NCI-H2171 treated with DMSO at 0.1 percent for 48 hours (cell line): ENCODE measurements at places on chromosomes 5 and 9.

- DNase-seq: no peak
These were observed 64.9 kb downstream of the RICTOR start for GRCh38 chr5:39009280-39009679.

DNA sequence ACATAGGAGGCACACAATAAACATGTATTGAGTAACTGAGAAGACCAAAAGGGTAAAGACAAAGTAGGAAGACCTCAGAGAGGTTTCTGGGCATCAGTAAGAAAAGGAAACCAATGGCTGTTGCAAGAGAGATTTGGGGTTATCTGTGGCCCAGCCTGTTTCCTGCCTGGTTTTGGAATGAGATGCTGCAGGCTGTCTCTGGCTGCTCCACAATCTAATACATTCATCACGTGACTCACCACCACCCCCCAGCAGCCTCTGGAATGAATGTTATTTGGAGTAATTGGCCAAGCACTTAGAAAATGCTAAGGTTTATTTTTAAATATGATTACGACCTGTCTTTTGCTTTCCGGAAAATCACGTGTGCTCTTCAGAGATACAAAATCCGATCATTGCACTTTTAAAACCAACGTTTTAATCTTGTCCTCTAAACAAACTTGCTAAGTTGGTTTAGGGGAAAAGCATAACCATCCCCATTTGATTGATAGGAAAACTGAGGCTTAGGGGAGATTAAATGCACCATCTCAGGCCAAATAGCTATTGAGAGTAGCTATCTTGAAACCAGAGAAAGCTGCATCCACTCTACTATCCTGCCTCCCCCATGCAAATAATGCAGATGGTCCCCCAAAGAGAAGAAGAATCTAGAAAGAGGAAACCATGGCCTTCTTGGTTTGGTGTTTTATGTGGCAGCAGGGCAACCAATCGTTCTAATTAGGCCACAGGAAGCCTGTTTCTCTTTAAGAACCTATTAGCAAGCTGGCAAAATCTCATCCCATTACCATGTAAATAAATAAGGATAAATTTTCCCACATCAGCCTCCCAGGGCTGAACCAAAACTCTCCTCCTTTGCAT is 151.8 kb upstream of the ADRA1B start:
- no peak for DNase-seq

- no peak for DNase-seq
These were observed 136.9 kb downstream of the SIL1 start for GRCh38 chr5:139061274-139061673.

DNA sequence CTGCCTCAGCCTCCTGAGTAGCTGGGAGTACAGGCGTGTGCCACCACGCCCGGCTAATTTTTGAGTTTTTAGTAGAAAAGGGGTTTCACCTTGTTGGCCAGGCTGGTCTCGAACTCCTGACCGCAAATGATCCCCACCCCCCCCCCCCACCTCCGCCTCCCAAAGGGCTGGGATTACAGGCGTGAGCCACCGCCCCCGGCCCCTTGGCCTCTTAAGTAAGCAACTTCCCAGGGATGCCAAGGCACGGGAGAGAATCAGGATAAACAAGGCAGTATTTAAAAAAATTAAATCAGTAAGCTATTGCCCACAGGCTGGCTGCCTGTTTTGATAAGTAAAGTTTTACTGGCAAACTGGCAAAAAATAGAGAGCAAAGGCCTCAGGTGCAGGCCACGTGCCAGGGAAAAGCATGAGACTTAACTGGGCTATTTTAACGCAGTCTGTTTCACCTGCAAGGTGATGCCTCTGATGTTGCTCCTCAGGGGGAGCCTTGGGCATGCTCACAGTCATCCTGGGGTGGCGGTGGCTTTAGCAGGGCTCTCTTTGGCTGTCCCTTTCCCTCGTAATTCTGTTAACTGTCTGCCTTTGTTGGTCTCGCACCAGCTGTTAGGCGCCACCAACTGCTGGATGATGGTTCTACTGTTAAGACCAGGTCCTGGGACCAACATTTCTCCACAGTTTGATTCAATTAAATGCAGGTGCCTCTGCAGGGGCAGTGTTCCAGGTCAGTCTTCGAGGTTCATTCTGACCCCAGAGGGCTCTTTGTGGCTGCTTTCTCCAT is 19.4 kb upstream of the RNF130 start:
- peak; percentile 17 for DNase-seq

- no peak for DNase-seq
These were observed 25.6 kb downstream of the NEK6 start for GRCh38 chr9:124283228-124283814.

- no peak for DNase-seq
These were observed 531 bp downstream of the ABO start for GRCh38 chr9:133274236-133275104.

DNA sequence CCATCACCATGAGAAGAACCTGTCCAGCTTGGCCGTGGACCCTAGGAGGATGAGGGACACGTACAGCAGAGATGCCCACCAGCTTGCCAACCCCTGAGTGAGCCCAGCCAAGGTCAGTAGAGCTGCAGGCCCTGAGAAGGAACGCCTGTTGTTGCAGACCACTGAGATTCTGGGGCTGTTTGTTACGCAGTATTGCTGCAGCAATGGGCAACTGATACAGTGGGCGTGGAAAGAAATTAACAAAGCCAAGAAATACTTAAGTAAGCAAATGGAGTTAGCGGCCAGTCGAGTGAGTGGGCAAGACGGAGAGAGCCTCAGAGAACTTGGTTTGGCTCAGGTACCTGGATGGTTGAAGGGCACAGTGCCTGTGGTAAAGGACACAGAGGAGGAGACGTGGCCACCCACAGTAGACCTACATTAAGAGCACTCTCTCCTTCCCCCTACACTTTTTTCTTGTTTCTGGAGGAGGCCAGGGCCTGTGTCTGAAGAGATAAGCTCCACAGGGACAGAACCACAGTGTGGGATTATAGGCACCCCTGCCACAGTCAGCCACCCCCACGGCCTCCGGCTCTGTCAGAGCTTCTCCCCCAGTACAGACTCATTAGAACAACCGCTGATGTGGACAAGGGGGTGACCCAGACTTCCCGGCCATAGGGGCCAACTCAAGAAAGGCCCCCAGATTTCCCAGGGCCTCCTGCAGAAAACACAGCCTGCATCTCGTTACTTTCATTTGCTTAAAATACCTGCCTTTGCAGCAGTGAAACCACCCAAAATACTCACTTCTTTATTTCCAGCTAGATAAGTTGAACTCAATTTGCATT is 40.1 kb upstream of the GRHPR start:
- no peak for DNase-seq

- DNase-seq: peak; percentile 15
These were observed at the start of gene SUSD1 for GRCh38 chr9:112174965-112175795. Gene SUSD1, minus strand, starts transcription at chr9:112175297. Its CDS starts 62 bp downstream, at chr9:112175235.

DNA sequence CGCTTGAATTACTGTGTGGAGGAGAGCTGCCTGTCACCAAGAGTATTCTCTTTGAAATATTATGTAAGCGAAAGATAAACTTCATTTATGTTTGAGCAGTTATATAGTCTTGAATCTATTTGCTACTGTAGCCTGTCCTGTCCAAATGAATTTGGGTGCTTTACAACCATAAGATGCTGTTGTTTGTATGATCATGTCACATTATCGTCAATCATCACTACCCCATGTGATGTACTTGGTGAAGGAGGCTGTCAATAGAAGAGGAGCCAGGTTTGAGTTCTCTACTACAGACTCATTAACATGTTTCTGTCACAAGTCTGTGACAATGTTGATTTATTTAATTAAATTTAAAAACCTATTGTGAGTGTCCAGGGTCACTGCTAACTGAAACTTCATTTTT is 403.3 kb upstream of the MEF2C start:
- no peak for DNase-seq

DNA sequence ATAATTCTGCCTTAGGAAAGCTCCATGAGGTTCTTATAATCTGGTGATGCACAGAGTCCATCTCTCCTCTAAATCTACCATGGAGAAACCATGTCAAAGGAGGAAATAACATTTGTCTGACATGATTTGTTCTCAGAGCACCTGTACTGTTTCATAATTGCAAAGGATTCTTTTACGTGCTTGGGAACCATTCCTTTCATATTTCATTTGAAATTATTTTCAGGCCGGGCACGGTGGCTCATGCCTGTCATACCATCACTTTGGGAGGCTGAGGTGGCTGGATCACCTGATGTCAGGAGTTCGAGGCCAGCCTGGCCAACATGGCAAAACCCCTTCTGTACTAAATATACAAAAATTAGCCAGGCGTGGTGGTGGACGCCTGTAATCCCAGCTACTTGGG is 65.4 kb downstream of the UGCG start:
- DNase-seq: no peak

GRCh38 chr5:174547814-174548213 is 176.6 kb upstream of the MSX2 start:
- DNase-seq: no peak

GRCh38 chr5:53265043-53265442 is 155.5 kb upstream of the MOCS2 start:
- DNase-seq: no peak

DNA sequence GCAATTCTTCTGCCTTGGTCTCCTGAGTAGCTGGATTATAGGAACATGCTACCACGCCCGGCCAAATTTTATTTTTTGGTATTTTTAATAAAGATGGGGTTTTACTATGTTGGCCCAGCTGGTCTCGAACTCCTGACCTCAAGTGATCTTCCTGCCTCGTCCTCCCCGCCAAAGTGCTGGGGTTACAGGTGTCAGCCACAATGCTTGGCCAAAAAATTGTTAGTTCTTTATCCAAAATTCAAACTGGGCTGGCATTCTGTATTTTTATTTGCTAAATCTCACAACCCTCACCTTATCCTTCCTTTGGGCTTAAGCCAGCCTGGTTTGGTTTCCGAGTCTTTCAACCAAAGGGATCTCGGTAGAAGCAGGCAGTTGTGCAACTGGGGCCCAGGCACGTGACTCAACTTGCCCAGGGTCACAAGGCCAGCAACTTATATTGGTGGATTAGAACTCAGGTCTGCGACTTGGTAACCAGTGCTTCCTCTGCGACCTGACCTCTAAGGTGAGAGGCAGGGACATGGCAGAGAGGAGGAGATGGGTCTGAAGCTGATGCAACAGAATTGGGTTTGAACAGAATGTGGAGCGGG is 26.5 kb upstream of the BOD1 start:
- DNase-seq: no peak

DNA sequence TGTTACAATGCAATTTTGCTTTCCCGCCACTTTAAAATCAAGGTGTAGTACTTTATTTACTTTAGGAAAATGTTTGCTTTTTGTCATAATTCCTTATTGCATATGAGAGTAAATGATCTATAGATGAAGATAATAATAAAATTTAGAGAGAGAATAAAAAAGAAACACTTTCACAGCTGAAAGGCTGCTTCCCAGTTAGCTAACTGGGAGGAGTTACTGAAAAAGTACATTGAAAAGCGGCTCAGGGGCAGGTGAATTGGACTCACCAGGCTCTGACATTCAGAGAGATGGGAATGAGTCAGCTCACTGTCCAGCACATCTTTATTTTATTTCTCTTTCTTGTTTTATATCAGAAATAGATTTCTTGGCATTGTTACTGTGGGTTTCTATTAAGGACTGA is 131.7 kb upstream of the CCDC152 start:
- no peak for DNase-seq

DNA sequence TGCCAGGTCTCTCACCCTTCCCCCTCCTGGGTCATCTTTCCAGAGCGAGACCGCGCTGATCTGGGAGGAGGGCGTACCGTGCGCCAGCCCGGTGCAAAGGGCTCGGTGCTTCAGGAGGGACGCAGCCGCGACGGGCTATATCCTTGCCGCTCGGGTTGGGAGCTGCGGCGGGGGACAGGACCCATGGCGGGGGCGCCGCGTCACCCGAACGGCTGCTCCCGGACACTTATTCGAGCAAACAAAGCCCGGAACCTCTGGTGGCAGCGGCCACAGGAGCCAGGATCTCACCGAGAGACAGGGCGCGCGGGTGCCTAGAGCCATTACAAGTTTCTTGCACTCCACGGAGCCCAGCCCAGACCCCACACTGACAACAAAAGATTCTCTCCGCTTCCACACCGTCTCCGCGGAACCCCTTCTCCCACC is 1.3 kb downstream of the SEMA6A start:
- DNase-seq: peak; percentile 49

GRCh38 chr5:169091396-169091980 is 209.5 kb downstream of the SLIT3 start:
- DNase-seq: no peak

GRCh38 chr5:54736003-54736797 is 218.6 kb downstream of the SNX18 start:
- DNase-seq: no peak

DNA sequence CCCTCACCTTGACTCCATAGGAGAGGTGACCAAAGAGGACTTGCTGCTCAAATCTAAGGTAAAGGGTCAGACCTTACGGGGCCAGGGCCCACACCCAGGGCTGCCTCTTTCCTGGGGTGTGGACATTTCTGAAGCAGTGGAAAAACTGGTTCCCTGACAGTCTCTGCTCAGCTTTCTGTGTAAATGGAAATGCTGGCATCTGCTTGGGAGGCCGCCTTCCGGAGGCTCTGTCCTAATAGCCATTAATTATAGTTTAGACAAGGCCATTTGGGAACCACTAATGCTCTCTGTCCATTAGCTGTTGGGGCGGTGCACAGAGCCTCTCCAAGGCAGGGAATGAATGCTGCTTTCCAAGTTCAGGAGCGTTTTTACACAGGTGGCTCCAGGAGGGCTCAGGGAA is 17.3 kb downstream of the USP20 start:
- DNase-seq: no peak

- no peak for DNase-seq
These were observed 462.2 kb upstream of the PTGER4 start for GRCh38 chr5:40217553-40217952.

- peak; percentile 55 for DNase-seq
These were observed 1.3 kb upstream of the NIPBL start for GRCh38 chr5:36875051-36875789.

DNA sequence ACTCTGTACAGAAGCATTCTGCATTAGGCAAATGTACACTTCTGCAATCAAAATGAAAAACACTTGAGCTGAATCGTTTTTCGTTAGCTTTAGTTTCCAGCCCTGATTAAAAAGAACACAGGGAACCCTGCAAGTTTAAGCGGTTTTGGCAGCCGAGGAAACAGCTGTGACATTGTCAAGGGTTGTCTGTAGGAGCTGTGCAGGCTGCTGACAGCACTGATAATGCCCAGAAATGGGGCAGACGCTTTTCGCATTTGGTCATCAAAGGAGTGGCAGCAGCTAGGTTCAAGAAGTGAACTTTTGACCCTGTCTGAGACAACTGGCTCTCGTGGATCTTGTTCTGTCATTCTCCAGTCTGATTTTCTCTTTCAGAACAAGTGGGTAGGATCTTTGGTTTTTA is 165.6 kb upstream of the CCDC152 start:
- DNase-seq: no peak

DNA sequence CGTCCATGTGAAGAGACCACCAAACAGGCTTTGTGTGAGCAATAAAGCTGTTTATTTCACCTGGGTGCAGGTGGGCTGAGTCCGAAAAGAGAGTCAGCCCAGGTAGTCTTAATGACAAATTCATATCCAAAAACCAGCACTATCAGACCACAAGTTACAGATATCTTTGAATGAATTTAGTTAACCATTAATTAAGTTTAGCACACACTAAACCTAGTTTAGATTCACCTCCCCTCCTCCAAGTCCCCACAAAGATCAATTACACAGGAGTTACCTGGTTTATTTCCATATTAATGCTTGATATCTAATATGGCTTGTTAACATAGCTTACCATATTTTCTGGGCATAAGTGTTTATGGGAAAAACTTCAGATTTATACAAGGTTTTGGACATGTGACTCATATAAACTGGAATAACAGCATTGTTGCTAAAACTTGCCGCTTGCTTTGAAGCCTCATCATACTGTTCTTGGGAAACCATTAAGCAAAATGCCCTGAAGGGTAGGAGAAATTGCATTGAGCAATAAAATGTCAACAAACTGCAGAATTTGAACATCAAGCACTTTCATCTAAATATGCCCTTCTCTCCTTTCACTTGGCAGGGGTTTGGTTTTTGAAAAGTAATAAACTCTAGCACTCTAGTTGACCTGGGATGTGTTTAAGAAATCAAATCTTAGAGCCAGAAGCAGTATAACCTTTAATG is 166.9 kb downstream of the SNCAIP start:
- DNase-seq: no peak
